ENCODE measurements at places on chromosomes 6 and 20. TPM values are rescaled to one million over a fixed set of nuclear protein-coding genes. Genes with fewer than 3 reads are reported as not detected.

RBBP8NL gene
- 6.3 TPM for total RNA-seq

DNA sequence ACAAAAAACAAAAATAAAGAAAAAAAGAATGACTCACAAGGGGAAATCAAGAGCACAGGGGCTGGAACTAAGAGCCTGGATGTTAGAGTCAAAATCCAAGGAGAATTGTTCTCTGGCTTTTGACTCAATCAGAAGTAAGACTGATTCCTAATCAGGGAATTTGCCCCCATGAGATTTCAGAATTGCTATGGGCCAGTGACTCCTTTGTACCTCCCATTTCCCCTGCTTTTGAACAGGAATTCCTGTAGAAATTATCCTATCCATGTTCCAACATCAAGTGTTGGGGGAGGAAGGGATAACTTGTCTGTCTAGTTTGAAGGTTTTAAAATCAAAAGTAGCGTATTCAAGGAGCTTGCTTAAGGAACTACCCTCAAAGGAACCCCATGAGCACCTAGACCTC lies 396.7 kb downstream of the CDC5L start:
- H3K27me3 ChIP-seq = no peaks in the 10 kb centered on the region
- no peaks in the 10 kb centered on the region for H3K4me1 ChIP-seq
- no peak overlapping the region for H3K4me3 ChIP-seq
- DNase-seq = no peak
- no peaks in the 10 kb centered on the region for H3K36me3 ChIP-seq

- peaks cover 5% of the 10 kb centered on the region for H3K36me3 ChIP-seq
- no peaks in the 10 kb centered on the region for H3K27me3 ChIP-seq
- H3K4me3 ChIP-seq = no peak overlapping the region
- no peaks in the 10 kb centered on the region for H3K4me1 ChIP-seq
Observed at GRCh38 chr6:29953686-29954085, 11.4 kb downstream of the HLA-A start.

- no peak overlapping the region for H3K27ac ChIP-seq
- no peaks in the 10 kb centered on the region for H3K36me3 ChIP-seq
- no peak for DNase-seq
- H3K27me3 ChIP-seq = no peaks in the 10 kb centered on the region
Observed at GRCh38 chr6:169678342-169678741, 23.5 kb downstream of the WDR27 start.

DNA sequence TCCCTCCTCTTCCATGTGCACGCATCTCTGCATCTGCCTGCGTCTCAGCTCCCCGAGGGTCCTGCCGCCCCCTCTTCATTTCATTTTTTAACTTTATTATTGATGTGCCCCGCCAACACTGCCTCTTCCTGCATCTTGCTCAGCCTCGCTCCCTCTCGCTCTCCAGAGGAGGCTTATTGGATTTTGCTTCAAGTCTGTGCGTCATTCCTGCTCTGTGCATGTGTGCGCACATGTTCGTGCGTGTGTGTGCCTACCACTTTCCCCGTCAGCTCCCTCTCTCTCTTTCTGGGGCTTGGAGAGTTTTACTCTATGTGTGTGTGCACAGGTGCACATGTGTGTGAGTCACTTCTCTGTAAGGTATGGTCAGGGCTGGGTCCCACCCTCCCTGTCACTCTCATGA lies 71.8 kb upstream of the NNAT start:
- DNase-seq = no peak
- no peak overlapping the region for H3K27ac ChIP-seq
- no peaks in the 10 kb centered on the region for H3K36me3 ChIP-seq
- H3K27me3 ChIP-seq = no peaks in the 10 kb centered on the region
- H3K4me3 ChIP-seq = no peak overlapping the region

- H3K4me1 ChIP-seq = no peaks in the 10 kb centered on the region
- H3K27ac ChIP-seq = no peak overlapping the region
- peak; percentile 44 for DNase-seq
- H3K27me3 ChIP-seq = no peaks in the 10 kb centered on the region
Observed at GRCh38 chr6:134689641-134690040, 260.3 kb downstream of the ALDH8A1 start.

TMEM74B gene
- total RNA-seq = 11.6 TPM

GRCh38 chr6:152323376-152323775 lies 313.8 kb downstream of the SYNE1 start:
- no peak overlapping the region for H3K4me3 ChIP-seq
- DNase-seq = no peak

OR12D3 gene
- total RNA-seq = not detected

- DNase-seq = no peak
- no peak overlapping the region for H3K4me3 ChIP-seq
- H3K36me3 ChIP-seq = no peaks in the 10 kb centered on the region
- peaks cover 3% of the 10 kb centered on the region for H3K27me3 ChIP-seq
- no peaks in the 10 kb centered on the region for H3K4me1 ChIP-seq
Observed at GRCh38 chr6:108127826-108128225, 38.0 kb upstream of the NR2E1 start.

DNA sequence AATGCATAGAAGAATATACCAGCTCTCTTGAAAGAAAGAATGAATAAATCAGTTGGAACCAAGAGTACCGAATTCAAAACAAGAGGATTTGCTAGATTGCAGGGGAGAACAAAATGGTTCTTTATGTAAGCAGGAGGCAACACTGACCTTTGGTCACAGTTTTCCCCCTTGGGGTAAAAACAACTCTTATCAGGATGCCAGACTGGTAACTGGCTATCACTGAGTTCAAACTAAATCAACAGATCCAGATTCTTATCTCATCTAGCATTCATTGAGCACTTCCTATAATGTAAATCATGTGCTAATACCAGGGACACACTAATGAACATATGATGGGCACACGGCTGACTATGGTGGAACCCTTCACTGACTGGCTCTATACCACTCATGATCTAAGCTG lies 4.8 kb upstream of the IL17F start:
- no peaks in the 10 kb centered on the region for H3K27me3 ChIP-seq
- H3K4me1 ChIP-seq = no peaks in the 10 kb centered on the region
- DNase-seq = no peak
- H3K27ac ChIP-seq = no peak overlapping the region

SALL4 gene
- not detected for total RNA-seq

ARFGEF3 gene
- 25.5 TPM for total RNA-seq

RALGAPA2 gene
- 70.5 TPM for total RNA-seq

MEI4 gene
- not detected for total RNA-seq

DNA sequence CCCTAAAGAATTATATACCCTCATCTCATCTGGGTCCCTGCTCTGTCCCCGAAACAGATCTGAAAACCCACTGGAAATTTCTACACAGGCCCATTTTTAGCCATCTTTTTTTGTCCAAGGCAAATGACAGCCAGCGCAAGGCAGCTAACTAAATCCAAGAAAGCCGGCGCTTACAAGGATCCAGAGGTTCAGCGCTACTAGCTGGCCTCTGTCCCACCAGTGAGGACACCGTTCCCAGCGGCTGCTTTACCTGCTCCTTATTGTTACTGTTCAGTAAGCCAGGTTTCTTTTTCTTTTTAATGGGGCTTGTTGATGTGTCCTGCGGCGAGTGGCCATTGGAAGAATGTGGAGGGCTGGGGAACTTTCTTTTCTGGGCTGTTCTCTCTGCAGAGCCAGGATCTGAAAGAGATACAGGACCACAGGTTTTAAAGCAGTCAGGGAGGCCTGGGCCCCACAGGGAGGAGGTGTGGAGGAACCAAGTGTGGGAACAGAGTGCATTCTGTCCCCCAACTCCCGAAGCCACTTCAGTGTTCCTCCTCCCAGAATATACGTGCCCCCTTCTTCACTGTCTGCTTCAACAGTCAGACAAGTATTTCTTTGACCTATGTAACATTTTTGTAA lies 46.6 kb downstream of the ZMYND8 start:
- H3K27me3 ChIP-seq = no peaks in the 10 kb centered on the region
- H3K4me1 ChIP-seq = peaks cover 16% of the 10 kb centered on the region
- no peak for DNase-seq
- no peak overlapping the region for H3K4me3 ChIP-seq

GRCh38 chr6:41036601-41037000 lies 2.4 kb downstream of the UNC5CL start:
- no peaks in the 10 kb centered on the region for H3K36me3 ChIP-seq
- no peak overlapping the region for H3K4me3 ChIP-seq
- peaks cover 9% of the 10 kb centered on the region for H3K4me1 ChIP-seq
- no peaks in the 10 kb centered on the region for H3K27me3 ChIP-seq
- no peak for DNase-seq
- no peak overlapping the region for H3K27ac ChIP-seq

GRCh38 chr6:32167154-32167760 lies 2.9 kb downstream of the EGFL8 start:
- no peaks in the 10 kb centered on the region for H3K27me3 ChIP-seq
- peaks cover 29% of the 10 kb centered on the region for H3K36me3 ChIP-seq
- DNase-seq = peak; percentile 79
- H3K4me1 ChIP-seq = peaks cover 5% of the 10 kb centered on the region
- no peak overlapping the region for H3K4me3 ChIP-seq
- H3K27ac ChIP-seq = no peak overlapping the region

TFAP2B gene
- total RNA-seq = not detected

DNA sequence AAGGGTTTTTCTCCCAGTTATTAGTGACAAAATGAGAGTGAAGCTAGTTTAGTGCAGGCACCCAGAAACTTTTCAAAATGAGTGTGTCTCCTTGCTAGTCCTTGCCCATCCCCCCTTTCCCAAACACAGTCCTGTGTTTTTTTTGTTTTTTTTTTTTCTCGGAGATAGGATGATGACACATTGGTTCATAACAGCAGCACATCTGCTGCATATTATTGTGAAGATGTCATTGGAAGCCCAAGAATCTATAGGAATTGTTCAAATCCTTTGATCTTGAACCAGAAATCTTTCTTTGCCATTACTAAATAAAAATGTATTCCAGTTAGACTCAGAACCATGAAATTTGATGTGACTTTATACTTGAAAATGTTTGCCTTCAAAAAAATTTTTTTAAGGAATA lies 162.4 kb downstream of the FRK start:
- no peak for DNase-seq
- no peaks in the 10 kb centered on the region for H3K4me1 ChIP-seq
- H3K27ac ChIP-seq = no peak overlapping the region
- no peaks in the 10 kb centered on the region for H3K36me3 ChIP-seq
- H3K4me3 ChIP-seq = no peak overlapping the region
- H3K27me3 ChIP-seq = no peaks in the 10 kb centered on the region

DEFB126 gene
- not detected for total RNA-seq

GRCh38 chr20:43379239-43379917 lies 78.3 kb upstream of the SRSF6 start:
- no peaks in the 10 kb centered on the region for H3K27me3 ChIP-seq
- DNase-seq = no peak
- H3K4me3 ChIP-seq = no peak overlapping the region
- no peaks in the 10 kb centered on the region for H3K36me3 ChIP-seq
- no peak overlapping the region for H3K27ac ChIP-seq

CTAGE9 gene
- total RNA-seq = not detected

BLTP3A gene
- 10.5 TPM for total RNA-seq

DNA sequence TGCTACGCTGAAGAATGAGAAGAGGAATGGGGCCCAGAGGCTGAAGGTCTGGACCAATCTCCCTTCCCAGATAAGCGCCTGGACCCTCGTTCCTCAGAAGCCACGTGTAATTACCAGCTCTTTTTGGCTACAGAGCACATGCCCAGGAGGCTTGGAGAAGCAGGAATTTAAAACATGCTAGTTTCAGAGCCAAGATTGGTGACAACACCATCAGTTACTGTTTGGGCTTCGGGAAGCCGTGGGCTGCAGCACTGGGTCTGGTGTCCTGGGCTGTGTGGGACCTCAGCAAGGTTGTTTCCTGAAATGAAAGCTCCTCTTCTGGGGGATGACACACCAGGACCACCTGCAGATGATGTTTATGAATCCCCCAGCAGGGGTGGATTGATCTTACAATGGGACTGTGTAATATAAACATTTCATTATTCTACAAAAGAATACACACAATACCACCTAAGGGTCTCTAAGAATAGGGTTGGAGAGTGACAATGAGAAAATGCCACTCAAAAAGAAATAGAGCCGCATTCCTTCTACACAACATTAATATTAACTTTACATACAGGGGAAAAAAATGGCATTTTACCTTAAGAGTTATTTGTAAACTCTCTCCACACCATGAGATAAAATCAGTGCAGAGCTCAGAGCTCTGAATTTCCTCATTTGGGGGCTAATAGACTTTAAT lies 207.8 kb upstream of the FOXQ1 start:
- no peaks in the 10 kb centered on the region for H3K4me1 ChIP-seq
- no peak overlapping the region for H3K4me3 ChIP-seq
- no peaks in the 10 kb centered on the region for H3K27me3 ChIP-seq
- no peak for DNase-seq
- no peak overlapping the region for H3K27ac ChIP-seq

- H3K27me3 ChIP-seq = no peaks in the 10 kb centered on the region
- no peak overlapping the region for H3K4me3 ChIP-seq
- H3K36me3 ChIP-seq = no peaks in the 10 kb centered on the region
- DNase-seq = no peak
- no peaks in the 10 kb centered on the region for H3K4me1 ChIP-seq
Observed at GRCh38 chr6:161853657-161854056, 579.8 kb upstream of the AGPAT4 start.

- DNase-seq = no peak
- no peak overlapping the region for H3K4me3 ChIP-seq
- H3K27me3 ChIP-seq = no peaks in the 10 kb centered on the region
- no peaks in the 10 kb centered on the region for H3K36me3 ChIP-seq
Observed at GRCh38 chr6:20900389-20901160, 366.3 kb downstream of the CDKAL1 start.

- no peak overlapping the region for H3K4me3 ChIP-seq
- no peak overlapping the region for H3K27ac ChIP-seq
- DNase-seq = no peak
- H3K27me3 ChIP-seq = no peaks in the 10 kb centered on the region
Observed at GRCh38 chr6:115592025-115592424, 468.7 kb downstream of the FRK start.

Data from upper lobe of left lung (tissue), 6 donors.